Skeletal muscle cell (primary cell): ENCODE measurements at places on chromosomes 12 and 14.

GRCh38 chr12:263574-263973 lies 938 bp upstream of the SLC6A13 start:
- DNase-seq: no peak

DNA sequence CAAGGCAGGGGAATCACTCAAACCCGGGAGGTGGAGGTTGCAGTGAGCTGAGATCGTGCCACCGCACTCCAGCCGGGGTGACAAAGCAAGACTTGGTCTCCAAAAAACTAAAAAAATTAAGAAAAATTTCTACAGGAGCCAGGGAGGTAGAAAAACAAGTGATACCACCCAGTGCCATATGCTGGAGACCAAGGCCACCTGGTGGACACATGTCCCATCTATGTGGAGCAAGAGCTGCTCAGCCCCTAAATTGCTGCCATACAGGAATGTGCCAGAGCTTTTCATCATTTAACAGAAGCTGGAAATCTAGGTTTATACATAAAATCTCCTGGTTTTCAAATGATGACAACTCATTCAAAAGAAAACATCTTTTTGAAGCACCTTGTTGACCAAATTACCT lies 61.4 kb upstream of the ELK3 start:
- no peak for DNase-seq

DNA sequence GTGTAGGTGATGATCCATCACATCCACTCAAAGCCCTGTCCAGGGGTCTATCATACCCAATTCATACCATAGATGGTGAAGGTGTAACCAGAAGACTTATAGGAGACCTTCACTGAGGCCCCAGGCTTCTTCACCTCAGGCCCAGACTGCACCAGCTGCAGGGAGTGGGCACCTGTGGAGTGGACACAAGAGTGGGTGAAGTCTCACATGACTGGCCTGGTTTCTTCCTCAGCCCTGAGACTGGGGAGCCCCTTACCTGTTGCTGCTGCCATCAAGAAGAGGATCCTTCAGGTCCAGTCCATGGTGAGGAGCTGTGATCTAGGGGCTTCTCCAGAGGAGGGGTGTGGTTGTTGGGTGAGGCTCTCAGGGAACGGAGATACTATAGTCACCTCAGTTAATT lies 851.0 kb downstream of the TMEM121 start:
- DNase-seq: no peak

DNA sequence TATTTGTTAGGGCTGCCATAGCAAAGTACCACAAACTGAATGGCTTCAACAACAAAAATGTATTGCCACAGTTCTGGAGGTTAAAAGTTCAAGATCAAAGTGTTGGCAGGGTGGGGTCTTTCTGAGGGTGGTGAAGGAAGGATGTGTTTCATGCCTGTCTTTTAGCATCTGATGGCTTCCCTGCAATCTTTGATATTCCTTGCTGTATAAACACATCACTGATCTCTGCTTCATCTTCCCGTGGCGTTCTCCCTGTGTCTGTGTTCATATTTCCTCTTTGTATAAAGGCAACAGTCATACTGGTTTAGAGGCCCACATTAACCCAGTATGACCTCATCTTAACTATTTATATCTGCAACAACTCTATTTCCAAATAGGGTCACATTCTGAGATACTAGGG lies 167.5 kb downstream of the BTG1 start:
- no peak for DNase-seq

DNA sequence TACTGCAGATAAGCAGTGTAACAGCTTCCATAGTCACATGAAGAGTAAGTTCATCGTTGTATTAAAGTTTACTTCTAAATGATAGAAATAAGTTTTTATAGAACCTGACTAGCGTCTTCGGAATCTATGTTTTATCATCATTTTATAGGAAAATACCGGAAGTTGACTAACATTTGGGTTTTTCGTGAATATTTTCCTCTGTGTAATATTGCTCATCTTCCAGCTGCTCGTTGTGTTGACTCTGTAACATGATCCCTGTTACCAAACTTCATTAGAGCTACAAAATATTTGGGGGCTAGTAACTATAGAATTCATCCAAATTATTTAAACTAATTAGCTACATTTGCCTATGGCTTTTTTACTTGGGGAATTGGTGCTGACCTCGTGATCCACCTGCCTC lies 37.2 kb downstream of the DDX51 start:
- DNase-seq: no peak

- no peak for DNase-seq
Measured at GRCh38 chr14:59465316-59466135, at the start of gene GPR135. Gene GPR135, minus strand, starts transcription at chr14:59465380. Its CDS starts 154 bp downstream, at chr14:59465226.

DNA sequence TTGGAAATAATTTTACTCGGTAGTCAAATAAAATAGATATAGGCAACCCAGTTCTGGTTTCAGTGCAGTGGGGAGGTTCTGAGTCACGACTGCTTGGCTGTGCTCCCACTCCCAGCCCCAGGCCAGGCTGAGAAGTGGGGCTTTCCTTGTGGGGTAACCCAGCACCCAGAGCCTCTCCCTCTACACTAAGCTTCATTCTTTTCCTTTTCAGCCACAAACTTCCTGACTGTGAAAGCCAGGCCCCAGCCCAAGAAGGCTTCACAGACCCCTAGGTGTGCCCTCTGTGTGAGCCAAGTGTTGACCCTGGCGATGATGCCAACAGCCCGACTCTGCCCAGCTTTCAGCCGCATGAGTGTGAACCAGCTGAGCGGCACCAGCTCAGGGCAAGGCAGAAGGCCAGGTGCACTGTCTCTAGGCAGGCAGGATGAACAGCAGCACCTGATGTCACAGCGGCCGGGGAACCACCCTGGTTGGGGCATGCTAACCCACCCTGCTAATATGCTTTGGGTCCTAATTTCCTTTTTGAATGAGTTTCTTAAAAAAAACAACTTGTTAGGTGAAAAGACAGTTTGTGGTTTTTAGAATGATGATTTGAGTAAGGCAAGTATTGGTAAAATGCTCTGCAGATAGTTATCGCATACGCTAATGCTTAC lies 42.2 kb upstream of the ATP23 start:
- DNase-seq: no peak

GRCh38 chr12:51901121-51901817 lies 6.0 kb upstream of the ACVRL1 start:
- DNase-seq: no peak

DNA sequence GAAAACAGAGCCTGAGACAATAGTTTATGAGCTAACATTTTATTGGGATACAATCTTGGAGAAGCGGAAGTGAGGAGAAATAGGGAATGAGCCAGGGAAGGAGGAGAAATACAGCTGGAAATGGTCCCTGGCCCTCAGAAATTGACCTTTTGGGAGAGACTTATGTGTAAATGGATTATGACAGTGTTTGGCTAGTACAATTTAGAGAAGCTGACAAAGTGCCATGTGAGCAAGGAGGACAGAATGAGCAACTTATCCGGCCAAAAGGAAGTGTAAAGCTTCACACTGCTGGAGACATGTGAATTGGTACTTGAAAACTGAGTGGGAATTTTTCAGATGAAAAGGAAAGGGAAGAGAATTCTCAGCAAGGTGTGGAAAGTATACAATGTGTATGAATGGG lies 2.9 kb downstream of the GLIPR1 start:
- DNase-seq: no peak

- DNase-seq: no peak
Measured at GRCh38 chr12:109981311-109981710, 14.9 kb downstream of the GIT2 start.

- peak; percentile 87 for DNase-seq
Measured at GRCh38 chr12:23084236-23084995, 459.4 kb downstream of the ETNK1 start.

DNA sequence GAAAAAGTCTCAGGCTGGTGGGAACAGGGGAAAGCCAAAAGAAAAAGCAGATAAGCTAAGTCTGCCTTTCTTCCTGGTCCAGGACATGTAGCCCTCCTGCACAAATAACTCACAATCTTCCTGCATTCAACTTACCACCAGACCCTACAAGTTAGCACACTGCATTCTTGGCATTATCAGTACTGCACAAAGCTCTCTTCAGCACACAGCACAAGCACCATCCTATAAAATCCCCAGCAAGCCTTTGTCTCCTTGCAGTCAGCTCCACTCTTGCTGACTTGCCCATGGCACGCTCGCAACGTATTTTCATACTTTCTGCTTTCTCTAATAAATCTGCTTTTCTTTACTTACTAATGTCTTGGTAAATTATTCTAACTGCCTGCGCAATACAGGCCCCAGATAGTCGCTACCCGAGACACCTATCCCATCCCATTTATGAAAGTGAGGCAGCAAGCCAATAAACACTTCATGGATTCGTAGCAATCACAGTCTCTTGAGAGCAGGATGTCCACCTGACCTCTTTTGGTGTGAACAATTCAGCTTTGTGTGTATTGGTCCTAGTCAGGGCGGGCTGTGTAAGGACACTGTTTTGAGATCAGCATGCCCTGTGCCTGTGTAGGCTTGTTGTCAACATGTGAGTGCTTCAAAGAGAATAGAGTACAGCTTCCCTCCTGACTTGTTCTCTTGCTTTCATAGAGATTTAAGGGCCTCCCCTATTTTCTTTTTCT lies 49.0 kb downstream of the TMEM117 start:
- DNase-seq: no peak

DNA sequence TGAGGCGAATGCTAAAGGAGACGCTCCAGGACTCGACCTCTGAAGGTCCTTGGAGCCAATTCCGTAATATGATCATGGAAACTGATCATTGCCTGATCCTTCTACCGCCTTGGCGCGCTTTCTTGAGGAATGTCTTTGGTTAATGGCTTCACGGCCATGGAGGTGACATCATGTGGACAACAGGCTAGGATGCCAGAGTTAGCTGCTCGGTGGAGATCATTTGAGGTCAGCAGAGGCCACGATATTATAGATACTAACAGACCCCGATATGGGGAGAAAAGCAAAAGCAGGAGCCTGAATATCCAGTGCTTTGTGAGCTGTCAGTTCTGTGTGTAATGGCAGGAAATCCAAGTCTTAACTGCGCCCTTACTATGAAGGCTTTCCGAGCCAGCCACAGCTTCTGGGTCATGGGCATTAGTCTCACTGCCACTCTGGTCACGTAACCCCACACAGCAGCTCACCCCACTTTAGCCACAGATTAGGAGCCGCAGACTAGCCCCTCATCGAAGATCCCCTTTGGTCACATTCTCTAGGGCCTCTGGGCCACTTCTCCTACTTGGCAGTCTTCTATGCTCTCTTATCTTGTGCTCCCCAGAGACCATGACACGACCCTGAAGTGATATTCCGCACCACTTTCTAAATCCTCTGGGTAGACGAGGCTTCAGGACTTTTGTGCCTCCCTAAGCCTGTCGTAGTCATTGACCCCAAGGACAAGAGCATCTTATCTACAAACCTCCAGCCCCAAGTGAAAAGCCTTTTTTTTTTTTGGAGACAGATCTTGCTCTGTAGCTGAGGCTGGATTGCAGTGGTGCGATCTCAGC lies 724 bp upstream of the CS start:
- DNase-seq: no peak

- DNase-seq: no peak
Measured at GRCh38 chr14:56482310-56482911, 97.2 kb upstream of the TMEM260 start.

DNA sequence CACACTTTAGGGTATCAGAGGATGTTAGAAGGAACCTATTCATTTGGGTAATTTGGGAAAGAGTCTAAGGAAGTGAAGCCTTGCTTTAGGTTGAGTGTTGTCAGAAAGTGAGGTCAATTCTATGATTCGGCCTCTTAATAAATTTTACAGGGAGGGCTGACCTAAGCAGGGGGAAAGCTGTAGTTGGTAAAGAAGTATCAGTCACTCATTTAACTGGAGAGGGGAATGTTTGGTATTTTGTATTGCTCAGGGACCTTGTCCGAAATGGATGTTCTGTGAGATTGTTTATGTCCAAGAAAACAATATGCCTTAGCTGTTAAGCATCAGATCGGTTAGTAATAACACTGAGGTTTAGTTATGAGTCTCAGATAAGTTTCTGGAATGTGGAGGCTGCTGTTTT lies 7.3 kb downstream of the CAND1 start:
- no peak for DNase-seq

- DNase-seq: no peak
Measured at GRCh38 chr14:50069325-50069724, 47.0 kb downstream of the VCPKMT start.

- peak; percentile 5 for DNase-seq
Measured at GRCh38 chr12:77795699-77796098, 35.0 kb upstream of the NAV3 start.

DNA sequence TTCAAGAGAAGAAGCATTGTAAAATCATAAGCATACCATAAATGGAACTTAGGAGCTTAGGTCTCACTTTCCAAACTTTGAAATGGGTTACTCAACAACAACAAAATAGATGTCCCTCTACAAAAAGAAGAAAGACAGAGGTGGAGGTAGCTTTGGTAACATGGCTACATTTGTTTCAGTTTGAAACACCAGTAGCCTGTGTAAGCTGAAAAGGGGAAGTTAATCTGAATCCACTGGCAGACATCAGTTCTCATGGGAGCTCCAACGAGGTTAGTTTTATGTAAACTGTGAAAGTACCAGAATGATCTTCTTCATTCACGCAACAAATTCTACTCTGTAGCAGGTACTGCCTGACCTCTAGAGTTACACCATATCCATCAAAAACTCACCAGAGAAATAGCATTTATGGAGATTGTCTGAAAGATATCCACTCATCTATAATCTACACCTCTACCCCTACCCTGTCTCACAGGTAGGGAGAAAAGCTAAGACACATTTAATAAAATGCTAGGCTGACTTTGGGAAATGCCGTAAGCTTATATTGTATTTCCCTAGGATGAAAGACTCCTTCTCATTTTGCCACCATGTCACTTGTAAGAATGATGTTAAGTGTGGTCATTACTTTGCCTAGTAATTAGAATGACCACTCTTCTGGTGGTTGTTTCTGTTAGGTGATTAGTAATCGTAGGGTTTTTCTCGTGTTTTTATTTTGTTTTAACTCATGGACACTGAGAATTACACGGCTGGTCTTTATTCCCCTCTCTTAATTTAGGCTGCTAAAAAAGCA lies 224.1 kb downstream of the ASCL1 start:
- DNase-seq: no peak

DNA sequence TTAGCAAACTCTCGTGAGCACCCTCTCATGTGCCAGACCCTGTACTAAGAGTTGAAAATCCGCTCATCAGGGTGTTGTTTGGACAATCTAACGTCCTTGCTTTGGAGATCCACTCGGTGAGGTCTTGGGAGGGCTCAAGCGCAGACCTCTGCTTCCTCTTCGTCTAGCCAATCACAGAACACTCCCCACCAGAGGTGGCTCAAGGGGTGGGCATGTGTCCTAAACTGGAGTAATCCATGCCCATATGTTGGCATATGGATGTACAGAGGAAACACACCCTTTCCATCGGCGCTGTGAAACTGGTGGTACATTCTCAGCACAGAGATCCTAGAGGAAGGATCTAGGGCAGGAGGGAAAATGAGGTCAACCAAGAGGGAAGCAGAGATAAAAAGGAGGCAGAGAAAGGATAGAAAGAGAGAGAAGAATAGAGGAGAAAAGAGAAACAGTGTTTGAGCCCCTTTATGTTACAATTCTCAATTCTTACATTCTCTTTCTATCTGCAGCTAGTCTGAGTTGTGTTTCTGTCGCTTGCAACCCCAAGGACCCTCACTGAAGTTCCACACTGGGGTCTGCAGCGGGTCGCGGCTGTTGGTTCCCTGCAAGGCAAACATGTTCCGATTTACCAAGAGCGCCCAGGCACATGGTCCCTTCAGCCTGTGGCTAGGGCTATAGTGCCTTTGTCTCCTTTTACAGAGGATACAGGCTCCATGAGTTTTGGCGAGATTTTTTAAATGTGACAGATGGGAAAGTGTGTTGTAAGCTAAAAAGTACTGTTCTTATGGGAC lies 40.5 kb downstream of the DLK1 start:
- no peak for DNase-seq
